GM04503 (cell line): ENCODE measurements at places on chromosomes 7 and 10.
A peak's percentile ranks its signal among the peaks of the same experiment; 100 is the strongest.

DNA sequence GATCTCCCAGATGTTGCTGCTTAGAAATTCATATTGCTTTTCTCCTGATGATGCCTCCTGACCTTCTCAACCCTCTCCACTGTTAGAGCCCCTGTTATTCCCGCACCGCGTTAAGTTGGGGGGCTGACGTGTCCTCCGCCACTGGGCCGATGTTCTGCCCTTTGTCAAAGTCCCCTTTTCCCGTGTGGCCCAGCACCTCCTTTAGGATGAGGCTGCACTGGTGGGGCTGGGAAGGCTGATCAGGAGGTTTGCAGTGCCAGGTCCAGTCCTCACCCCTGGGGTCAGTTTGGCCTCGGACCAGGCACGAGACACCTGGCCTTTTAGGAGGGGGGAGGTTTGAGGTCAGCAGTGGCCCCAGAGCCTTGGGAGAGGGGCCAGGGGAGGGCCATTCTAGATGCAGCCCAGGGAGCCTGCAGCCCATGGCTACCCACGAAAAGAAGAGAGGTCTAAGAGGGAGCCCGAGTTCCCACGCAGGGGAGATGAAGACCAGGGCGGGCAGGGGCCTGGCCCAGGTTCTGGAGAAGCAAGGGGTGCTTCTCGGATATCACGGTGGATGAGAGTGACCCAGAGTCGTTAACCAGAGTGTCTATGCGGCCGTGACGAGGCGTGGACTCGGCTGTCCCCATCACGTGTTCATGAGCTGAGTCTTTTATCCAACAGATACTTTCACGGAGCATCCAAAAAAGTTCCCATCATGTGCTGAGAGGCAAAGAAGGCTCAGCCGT is 150.4 kb downstream of the DNAJB6 start:
- no peak for DNase-seq

- DNase-seq = no peak
Observed at GRCh38 chr10:71217266-71218045, 5.1 kb downstream of the UNC5B start.

GRCh38 chr7:129313282-129313681 is 88.5 kb downstream of the AHCYL2 start:
- no peak for DNase-seq

- DNase-seq = no peak
Observed at GRCh38 chr7:128211626-128212025, 29.5 kb upstream of the LEP start.

- DNase-seq = peak; percentile 47
Observed at GRCh38 chr7:134720091-134720935, 59.1 kb upstream of the CALD1 start.

- DNase-seq = no peak
Observed at GRCh38 chr7:95396136-95397032, at the start of gene PON3. Gene PON3, minus strand, starts transcription at chr7:95396375. Its CDS starts 25 bp downstream, at chr7:95396350.

DNA sequence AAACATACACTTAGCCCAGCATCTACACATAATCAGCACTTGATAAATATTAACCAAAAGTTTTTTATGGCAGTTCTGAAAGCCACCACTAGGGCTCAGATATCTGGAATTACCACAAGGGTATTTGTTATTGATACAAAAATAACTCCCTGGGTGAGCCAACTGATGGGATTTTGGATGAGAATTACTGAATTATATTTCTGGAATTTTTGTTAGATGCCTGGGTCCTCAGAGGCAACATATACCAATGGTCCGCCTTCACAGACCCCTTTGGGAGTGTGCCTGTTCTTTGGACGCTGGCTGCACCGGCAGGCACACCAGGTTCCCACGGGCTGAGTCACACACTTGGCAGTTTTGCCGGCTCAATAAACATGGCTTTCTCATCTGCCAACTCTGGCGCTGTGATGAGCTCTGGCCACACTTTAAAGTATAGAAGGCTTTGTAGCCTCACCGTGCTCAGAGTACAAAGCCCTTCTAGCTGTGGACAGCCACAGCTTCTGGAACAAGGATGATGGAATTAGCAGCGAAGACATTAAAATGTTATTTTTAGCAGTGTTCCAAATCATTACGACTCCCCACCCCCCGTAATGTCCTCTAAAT is 24.5 kb upstream of the EEPD1 start:
- DNase-seq = peak; percentile 71

GRCh38 chr7:27123477-27124053 is 7.0 kb downstream of the HOXA4 start:
- DNase-seq = no peak

GRCh38 chr7:18526368-18526878 is 30.9 kb downstream of the HDAC9 start:
- DNase-seq = no peak

DNA sequence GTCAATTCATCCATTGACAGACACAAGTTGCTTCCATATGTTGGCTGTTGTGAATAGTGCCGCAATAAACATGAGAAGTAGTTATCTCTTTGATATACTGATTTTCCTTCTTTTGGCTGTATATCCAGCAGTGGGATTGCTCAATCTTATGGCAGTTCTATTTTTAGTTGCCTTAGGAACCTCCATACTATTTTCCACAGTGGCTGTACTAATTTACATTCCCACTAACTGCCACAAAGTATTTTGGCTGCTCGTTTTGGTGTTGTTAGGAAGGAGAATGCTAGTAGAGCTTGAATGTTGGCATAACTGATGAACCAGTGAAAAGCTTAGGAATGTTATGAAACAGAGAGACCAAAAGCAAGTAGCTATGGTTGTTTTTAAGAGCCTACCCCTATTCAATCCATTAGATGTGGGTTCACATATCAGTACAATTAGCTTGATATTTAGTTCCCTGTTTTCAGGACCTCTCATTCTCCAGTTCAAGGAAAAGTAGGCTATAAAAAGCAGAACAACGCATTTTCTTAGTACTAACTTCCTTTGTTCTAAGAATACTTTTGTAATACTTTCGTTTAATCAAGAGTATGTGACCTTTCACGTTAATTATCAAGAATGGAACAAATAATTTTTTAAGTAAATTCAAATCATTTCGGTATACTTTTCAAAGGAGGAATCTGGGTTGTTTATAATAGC is 100.3 kb downstream of the FAS start:
- DNase-seq = peak; percentile 67

DNA sequence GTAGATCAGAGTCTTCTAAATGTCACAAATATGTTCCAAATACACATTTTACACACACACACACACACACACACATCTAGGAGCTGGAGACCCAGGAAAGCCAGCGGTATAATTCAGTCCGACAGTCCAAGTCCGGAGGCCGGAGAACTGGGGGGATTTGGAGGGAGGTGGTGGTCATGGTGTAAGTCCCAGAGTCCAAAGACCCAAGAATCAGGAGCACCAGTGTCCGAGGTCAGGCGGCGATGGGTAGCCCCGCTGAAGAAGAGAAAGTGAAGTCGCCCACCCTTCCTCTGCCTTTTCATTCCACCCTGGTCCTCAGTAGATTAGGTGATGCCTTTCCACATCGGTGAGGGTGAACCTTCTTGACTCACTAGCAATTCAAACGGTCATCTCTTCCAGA is 154.8 kb downstream of the CAMK1D start:
- DNase-seq = no peak

DNA sequence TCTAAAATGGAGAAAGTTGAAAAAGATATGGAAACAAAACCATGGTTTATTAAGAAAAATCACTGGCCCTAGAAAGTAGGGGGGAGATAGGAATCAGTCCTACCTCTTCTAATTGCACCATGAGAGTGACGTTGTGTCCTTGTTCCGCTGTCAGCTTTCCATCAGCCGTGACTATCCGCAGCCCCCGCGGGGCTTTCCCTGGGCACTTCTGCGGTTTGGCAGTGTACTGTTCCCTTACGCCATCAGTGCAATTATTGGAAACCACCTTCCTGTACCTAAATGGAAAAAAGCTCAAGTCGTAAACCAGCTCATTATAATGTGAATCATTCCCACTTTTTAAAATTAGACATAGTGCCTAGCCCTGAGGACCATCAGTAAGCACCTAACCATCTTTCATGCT is 512.2 kb downstream of the SORCS1 start:
- no peak for DNase-seq

- DNase-seq = no peak
Observed at GRCh38 chr10:132118366-132118765, 52.6 kb downstream of the JAKMIP3 start.

GRCh38 chr10:13669901-13670300 is 83.1 kb downstream of the PRPF18 start:
- no peak for DNase-seq

GRCh38 chr10:129888784-129889616 is 75.1 kb downstream of the EBF3 start:
- no peak for DNase-seq

- no peak for DNase-seq
Observed at GRCh38 chr7:38223306-38223705, 45.3 kb downstream of the STARD3NL start.

- DNase-seq = no peak
Observed at GRCh38 chr10:1174022-1174421, 117.8 kb downstream of the WDR37 start.

GRCh38 chr10:84987039-84987438 is 658.6 kb downstream of the CCSER2 start:
- no peak for DNase-seq

DNA sequence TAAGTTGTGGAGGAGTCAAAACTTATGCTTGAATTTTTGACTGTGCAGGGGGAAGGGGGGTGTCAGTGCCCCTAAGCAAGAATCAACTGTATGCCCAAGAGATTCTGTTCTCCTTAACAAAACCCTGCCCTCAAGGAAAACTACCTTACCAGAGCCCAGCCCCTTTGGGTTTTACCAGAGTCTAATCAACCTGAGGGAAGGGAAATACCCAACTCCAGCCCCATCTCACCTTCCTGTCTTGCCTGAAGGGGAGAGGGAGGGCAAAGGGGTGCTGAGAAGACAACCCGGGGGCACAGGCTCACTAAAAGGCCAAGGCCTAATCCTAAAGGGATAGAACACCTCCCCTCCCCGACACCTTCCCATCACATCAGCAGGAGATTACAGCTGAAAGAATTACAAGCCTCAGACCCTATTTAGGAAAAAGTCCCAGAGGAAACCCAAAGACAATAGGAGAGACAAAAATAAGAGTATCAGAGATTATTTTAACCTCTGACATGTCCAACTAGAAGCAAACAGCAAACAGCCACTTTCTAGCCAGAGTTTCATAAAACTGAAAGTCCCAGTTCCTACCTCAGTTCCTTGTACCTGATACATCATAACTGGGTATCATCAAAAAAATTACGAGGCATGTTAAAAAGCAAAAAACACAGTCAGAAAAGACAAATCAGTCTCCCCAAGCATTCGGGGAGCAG is 26.8 kb upstream of the C7orf33 start:
- DNase-seq = no peak

- DNase-seq = no peak
Observed at GRCh38 chr10:26391701-26392695, 46.1 kb upstream of the APBB1IP start.

DNA sequence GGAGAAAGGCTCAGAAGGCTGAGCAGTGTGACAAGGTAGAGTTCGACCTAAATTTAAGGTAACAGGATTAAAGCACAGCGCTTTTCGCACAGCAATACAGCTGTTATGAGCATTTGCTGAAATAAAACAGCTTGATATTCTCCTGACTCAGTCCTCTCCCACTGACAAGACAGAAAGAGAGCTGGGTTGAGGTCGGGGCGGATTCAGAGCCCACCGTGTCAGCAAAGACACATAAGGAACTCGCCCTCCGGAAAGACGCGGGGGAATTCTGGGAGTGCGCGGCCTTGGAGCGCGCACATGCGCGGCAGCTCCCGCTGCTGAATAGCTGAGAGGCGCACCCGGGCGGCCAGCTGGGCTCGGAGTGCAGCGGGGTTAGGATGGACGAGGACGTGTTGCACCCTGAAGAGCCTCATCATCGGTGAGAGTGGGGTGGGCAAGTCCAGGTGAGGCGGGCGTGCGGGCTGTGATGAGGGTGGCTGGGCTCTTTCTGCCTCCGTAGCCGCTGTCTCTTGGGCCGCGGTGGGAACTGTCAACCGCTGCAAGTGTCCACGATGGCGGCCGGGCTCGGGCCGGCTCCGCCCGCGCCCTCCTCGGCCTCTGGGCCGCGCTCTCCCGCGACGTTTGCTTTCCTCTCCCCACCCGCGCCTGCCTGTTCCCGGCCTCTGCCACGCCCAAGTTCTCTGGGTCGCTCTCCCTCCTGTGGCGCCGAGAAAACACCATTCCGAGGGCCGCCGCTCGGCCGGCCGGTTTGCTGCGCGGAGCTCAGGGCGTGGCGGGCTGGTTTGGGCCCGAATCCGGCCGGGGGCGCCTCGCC is 120.6 kb downstream of the LYZL1 start:
- peak; percentile 24 for DNase-seq

- DNase-seq = no peak
Observed at GRCh38 chr10:84317174-84317573, 11.2 kb upstream of the CCSER2 start.

DNA sequence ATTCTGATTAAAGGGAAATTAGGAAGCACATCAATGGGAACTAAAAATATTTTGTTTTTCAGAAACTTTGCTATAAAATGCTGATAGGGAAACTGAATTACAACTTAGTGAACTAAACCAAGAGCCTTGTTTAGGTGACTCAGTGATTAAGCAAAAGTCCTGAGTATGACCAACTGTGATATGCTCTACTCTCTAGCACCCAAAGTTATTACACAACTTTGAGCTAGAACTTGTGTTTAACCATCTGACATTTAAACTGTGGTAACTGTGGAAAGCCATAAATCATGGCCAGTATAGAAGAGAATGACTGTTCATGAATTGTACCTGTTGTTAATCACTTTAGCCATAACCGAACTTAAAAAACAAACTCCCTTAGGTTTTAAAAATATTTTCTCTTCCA is 127.4 kb downstream of the ZNF365 start:
- no peak for DNase-seq

DNA sequence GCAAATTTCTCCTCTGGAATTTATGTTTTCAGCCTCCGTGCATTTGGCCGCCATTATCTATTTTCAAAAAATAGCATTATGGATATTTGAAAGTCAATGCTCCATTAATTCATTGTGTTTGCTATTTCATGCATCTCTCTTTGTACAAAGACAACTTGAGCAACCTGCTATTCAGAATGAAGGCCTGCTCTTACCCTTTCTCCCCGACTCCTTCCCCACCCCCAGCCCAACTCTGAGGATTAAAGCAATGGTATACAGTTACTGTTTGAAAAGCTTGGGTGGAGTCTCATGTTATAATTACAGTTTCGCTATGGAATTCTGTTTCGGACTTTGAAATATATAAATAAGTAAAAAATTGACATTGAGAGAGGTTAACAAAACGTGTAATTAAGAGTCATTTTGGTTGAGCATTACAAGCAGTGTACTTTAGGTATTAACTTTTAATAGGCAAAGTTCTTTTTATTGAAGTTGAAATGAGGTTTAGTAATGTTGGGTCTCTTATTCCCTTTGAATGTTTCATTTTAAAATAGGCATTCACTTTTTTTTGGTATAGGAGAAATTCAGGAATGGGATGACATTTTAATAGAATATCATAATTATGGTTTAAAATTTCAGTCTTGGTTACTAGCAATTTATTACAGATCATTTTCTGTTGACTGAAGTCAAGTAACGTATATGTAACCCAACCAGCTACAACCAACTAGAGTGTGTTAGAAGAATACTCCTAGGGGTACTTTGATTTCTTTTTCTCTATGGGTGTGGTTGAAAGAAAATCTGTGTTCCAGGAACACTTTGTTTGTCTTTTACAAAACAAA is 93.1 kb downstream of the ARID5B start:
- no peak for DNase-seq

- DNase-seq = no peak
Observed at GRCh38 chr10:24554036-24554435, 169.7 kb downstream of the ARHGAP21 start.
